ENCODE measurements at places on chromosomes 3 and 15.
A peak's percentile ranks its signal among the peaks of the same experiment; 100 is the strongest.

DNA sequence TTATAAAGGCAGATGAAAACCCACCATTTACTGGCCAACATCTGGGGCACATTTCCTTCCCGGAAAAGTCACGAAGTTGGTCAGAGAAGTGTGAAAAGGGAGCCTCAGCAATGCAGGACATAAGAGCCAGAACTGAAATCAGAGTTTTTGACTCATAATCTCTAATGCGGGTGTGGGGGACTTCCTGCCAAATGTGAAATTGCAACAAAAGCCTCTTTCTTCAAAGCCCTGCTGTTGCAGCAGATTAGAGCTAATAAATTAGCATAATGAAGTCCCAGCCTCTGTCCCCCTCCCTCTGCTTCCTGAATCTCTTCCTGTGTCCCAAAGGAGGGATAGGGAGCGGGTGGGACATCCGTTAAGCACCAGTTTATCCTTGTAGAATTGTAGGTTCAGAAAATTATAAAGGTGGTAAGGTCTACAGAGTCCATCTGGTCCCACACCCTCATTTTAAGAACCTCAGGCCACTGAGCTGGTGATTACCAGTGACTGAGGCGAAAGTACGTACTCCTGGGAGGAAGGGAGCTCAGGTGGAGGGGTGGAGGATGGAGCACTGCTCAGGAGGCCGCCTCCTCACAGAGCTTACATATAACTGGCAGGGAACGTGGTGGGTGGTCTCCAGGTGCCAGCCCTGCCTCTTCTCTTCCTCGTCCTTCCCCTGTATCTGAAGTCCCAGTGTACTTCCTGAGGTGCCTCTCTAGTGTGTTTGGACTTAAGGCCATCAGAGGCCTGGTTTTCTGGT lies 35.0 kb downstream of the ST6GAL1 start:
- DNase-seq, result no peak

DNA sequence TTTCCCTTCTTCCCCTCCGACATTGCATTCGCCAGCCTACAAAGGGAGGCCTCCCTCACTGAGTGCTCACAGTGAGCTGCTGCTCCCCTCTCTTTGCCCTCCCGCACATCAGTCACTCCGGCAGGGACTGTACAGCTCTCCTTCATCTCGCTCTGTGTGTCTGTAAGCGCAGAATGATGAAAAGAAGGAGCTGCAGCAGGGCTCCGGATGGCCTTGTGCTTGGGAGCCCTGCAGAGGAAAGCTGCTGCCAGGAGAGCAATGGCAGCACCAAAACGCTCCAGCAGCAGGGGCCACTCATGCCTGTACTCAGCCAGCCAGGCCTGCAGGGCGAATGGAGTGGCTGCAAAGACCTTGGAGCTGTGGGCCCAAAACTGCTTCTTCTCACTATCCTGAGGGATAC lies 107.0 kb upstream of the NSMCE3 start:
- DNase-seq, result no peak

DNA sequence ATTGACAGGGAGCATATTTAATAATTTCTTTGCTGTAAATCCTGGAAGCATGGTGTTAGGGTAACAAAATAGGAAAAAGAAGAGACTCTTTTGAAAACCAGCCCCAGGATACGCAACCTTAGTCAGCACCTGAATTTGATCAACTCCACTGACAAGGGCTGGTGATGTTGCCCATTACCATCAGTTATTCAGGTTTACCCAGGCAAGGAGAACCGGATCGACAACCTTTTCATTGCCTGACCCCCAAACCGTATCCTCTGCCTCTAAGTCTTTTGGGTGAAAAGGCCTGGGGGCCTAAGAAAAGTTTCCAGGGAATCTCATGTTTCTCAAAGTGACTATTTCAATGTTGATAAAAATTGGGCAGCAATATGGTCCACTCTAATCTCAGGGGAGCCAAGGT lies 313.3 kb downstream of the KBTBD8 start:
- DNase-seq, result no peak

GRCh38 chr3:40109641-40110490 lies 199.6 kb upstream of the EIF1B start:
- DNase-seq, result no peak

DNA sequence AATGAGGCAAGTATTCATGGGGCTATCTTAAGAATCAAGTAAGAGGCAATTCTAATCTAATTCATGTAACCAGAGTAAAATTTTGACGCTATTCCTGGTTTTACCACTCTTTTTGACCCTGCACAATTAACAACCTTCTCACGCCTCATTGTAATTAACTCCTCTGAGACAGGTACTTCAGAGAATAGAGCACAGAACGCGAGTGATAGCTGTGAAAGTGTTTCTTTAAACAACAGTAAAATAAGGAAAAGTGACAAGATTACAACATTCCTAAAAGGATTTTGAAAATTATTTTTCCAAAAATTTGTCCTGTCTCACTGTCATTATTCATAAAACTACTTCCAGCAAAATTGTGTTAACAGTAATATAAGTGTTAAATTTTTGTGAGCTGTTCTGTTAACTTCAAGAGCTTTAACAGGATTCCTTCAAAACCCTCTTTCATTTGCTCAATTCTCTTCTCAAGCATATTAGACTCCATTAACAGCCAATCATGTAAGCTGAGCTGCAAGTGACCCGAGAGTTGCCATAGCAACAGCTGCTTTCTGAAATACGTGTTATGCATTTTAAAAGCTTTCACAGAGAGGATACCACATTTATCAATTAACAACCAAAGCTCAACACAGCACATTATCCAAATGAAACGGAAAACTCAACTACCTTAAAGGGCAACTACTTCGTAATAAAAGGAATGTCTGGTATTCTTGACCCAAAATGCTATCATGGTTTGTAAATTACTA lies 93.1 kb downstream of the STAG1 start:
- no peak for DNase-seq

DNA sequence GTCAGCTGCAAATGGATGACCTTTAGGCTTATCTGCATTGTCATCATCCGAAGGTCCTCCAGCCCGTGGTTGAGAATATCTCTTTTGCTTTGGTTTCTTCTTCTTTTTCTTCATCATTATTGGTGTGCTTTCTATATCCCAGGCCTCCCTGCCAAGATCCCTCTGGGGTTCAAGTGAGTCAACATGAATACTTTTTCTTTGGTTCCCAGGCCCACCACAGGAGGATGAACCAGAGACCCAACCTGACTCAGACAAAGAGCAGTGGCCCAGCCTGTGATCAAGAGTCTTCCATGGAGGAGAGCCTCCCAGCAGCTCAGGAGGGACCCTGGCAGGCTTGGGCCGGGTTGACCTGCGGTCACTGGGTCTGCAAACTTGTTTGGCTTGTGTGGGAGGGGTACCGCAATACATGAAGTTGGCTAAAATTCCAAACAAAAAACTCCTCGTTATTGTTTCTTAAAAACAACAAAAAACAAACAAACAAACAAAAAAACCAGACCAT lies 104.2 kb downstream of the MAP4 start:
- no peak for DNase-seq

DNA sequence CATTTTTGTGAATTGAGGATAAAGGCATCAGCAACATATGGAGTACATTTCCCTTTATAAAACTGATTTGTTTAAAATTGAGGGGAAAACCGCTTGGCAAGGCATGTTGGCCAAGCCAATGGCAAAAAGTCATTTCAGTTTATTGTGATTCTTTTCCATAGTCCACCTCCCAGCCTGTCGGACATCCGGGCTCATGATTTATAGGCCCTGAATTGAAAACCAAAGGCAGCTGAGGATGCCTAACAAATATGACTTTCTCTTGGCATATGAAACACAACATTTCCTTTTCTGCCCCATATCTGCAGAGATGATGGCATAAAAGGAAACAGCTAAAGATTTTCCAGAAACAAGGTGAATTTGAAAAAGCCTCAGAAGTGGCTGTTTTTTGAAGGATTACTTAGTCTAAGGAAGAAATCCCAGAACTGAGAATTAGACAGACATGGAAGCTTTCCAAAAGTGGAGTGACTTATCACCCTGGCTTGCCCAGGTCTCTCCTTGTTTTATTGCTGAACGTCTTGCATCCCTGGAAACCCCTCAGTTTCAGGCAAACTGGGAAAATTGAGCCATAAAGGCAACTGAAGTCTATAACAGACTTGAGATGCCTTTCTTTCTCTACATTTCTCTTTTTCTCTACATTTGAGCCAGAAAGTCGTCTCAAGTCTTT lies 74.0 kb downstream of the COL8A1 start:
- no peak for DNase-seq

- no peak for DNase-seq
These were observed 113.5 kb downstream of the CNTN3 start for GRCh38 chr3:74501007-74501406.

GRCh38 chr3:135109681-135110080 lies 314.6 kb downstream of the EPHB1 start:
- no peak for DNase-seq

DNA sequence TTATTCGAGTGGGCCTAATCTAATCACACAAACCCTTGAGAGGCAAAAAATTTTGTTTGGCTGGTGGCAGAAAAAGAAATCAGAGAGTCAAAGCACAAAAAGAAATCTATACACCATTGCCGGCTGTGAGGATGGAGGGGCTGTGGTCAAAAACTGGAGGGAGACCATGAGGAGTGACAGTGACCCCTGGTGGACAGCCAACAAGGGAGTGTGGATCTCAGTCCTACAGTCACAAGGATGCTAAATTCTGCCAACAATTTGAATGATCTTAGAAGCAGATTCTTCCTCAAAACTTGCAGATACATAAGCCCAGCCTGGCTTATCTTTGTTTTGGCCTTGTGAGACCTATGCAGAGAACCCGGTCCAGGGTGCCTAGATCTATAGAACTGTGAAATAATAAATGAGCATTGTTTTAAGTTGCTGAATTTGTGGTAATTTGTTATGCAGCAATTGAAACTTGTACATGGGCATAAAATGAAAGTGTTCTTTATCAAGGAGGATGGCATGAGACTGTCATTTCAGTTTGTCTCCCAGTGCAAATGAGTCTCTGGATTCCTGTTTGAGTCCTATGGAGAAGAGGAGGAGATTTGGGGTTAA lies 103.0 kb upstream of the ARHGEF26 start:
- DNase-seq, result peak; percentile 61

DNA sequence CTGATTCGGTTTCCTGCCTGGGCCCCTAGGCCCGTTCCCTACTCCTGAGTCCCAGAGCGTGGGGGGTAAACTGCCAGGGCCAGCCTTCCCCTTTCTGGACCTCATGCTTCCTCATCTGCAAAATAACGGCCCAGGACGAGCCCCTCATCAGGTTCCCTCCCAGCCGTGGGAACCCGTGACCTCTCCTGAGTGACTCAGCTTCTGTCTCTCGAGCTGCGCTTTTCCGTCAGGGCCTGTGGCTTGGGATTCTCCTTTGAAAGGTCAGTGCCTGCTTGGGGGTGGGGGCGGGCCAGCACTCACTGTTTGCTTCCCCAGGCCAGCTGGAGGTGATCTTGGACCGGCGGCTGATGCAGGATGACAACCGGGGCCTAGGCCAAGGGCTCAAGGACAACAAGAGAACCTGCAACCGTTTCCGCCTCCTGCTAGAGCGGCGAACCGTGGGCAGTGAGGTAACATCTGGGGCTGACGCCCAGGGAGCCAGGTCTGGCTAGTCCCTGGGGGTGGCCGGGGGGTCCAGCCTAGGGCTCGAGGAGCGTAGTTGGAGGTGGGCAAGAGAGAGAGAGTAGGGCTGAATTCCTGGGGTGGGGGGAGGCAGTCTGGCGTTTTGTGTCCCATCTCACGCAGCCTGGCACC lies 12.8 kb downstream of the MAN2A2 start:
- no peak for DNase-seq

GRCh38 chr3:31247850-31248562 lies 284.7 kb upstream of the STT3B start:
- no peak for DNase-seq

GRCh38 chr15:66879531-66880368 lies 177.7 kb downstream of the SMAD6 start:
- DNase-seq, result peak; percentile 15

GRCh38 chr3:97860364-97860763 lies 38.6 kb downstream of the CRYBG3 start:
- DNase-seq, result no peak

- DNase-seq, result no peak
These were observed 105.9 kb downstream of the OTOL1 start for GRCh38 chr3:161602475-161602874.

DNA sequence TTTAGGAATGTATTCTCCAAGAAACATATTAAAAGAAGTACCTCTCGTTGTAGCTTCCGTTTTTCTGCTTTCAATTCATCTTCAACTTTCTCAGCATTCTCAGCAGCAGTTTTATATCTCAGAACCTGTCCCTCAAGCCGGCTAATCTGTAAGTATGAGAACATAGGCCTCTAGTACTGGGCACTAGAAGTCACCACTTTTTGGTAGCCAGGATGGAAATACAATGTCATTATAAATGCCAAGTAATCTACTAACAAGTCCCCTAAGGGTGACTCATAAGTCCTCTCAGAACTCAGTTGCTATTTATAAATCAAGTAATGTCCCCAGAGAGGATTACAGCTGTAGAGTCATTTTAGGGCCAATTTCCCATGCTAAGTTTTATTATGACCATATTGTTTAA lies 61.1 kb downstream of the MLH1 start:
- no peak for DNase-seq

- DNase-seq, result no peak
These were observed 193.3 kb downstream of the ZBTB20 start for GRCh38 chr3:114953800-114954199.

DNA sequence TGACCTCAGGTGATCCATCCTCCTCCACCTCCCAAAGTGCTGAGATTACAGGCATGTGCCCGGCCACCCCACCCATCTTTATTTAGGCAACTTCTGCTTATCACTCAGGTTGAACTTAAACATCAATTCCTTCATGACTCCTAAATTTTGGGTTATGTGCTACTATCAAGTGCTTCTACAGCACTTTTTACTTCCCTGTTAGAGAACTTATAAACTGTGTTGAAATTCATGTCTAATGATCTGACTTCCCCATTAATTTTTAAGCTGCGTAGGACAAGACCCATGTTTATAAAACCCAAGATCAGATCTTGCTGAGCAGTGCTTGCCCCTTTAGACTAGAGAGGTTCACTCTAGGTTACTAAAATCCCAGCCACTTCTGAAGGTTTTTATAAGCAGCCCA lies 266.2 kb upstream of the TPRG1 start:
- no peak for DNase-seq

GRCh38 chr3:14031271-14031670 lies 93.4 kb downstream of the CHCHD4 start:
- no peak for DNase-seq

GRCh38 chr15:26376243-26376642 lies 396.6 kb downstream of the GABRB3 start:
- DNase-seq, result no peak

DNA sequence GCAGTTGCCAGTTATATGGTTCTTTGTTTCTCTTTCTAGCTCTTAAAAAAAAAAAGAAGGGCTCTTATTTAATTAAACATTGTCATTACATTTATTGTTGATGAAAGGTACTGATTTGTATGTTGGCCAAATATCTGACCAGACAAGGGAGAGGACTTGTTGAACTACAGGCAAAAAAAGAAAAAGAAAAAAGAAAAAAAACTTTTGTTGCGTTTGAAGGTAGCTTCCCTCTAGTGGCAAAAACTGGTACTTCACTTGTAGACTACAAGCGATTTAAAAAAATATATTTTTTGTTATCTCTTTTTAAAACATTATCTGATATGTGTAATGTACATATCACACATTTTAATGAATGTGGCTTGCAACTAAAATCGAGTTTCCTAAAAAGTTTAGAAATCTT lies 280.6 kb downstream of the ROBO2 start:
- DNase-seq, result no peak

Measured in activated CD8-positive, alpha-beta memory T cell treated with anti-CD3 and anti-CD28 coated beads, Interleukin-2, amount 50 U/mL, for 48 hours (primary cell).